ENCODE measurements at places on chromosomes 2 and 18. TPM values are rescaled to one million over a fixed set of nuclear protein-coding genes. Genes with fewer than 3 reads are reported as not detected.
A peak's percentile ranks its signal among the peaks of the same experiment; 100 is the strongest.

The TBR1 gene
- polyA plus RNA-seq: not detected

The LYG2 gene
- polyA plus RNA-seq: not detected

The CAPN13 gene
- polyA plus RNA-seq: not detected

The CHMP3 gene
- polyA plus RNA-seq: 44.1 TPM

The SPIRE1 gene
- 2.1 TPM for polyA plus RNA-seq

The MOGAT1 gene
- polyA plus RNA-seq: not detected

The NPAS2 gene
- not detected for polyA plus RNA-seq

- peaks cover 4% of the 10 kb centered on the region for H3K27me3 ChIP-seq
- no peak overlapping the region for H3K27ac ChIP-seq
- H3K36me3 ChIP-seq: no peaks in the 10 kb centered on the region
- H3K4me1 ChIP-seq: no peaks in the 10 kb centered on the region
Measured at GRCh38 chr2:157971702-157972101, 95.6 kb upstream of the ACVR1 start.

- H3K4me3 ChIP-seq: peak overlapping the region; percentile 30
- peaks cover 25% of the 10 kb centered on the region for H3K27me3 ChIP-seq
- H3K36me3 ChIP-seq: peaks cover under 1% of the 10 kb centered on the region
Measured at GRCh38 chr2:104871649-104871971, 17.7 kb downstream of the POU3F3 start.

GRCh38 chr2:62489162-62489561, 16.8 kb downstream of the TMEM17 start:
- no peaks in the 10 kb centered on the region for H3K4me1 ChIP-seq
- no peaks in the 10 kb centered on the region for H3K27me3 ChIP-seq
- H3K36me3 ChIP-seq: peaks cover 3% of the 10 kb centered on the region
- no peak overlapping the region for H3K27ac ChIP-seq
- no peak overlapping the region for H3K4me3 ChIP-seq
- no peak for DNase-seq

DNA sequence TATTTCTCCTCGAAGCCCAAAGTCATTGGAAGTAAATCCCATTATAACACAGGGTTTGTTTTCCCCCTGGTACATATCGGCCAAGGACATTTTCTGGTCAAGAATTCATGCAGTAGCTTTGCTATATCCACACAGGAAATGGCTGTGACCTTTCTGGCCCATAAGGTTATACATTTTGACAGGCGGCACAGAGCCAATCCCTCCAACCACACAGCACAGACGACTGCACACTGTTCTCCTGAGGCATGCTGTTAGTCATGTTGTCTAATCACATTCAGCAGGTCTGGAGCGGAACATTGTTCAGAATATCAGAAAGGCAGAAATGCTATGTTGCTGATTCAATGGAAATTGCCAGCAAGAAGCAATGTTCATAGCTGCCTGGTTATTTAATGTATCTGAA, 742.3 kb upstream of the SLC8A1 start:
- H3K4me1 ChIP-seq: no peaks in the 10 kb centered on the region
- H3K4me3 ChIP-seq: no peak overlapping the region
- H3K27me3 ChIP-seq: no peaks in the 10 kb centered on the region

- no peaks in the 10 kb centered on the region for H3K36me3 ChIP-seq
- DNase-seq: no peak
- no peaks in the 10 kb centered on the region for H3K4me1 ChIP-seq
- no peak overlapping the region for H3K27ac ChIP-seq
- no peak overlapping the region for H3K4me3 ChIP-seq
Measured at GRCh38 chr2:144942516-144943256, 422.8 kb upstream of the ZEB2 start.

- H3K36me3 ChIP-seq: no peaks in the 10 kb centered on the region
- no peak for DNase-seq
- H3K4me3 ChIP-seq: no peak overlapping the region
Measured at GRCh38 chr2:38650012-38650411, 15.9 kb upstream of the GALM start.

GRCh38 chr18:79396431-79397246, 909 bp downstream of the NFATC1 start:
- H3K4me1 ChIP-seq: peaks cover 31% of the 10 kb centered on the region
- peaks cover 26% of the 10 kb centered on the region for H3K27me3 ChIP-seq
- no peak for DNase-seq
- H3K36me3 ChIP-seq: peaks cover 4% of the 10 kb centered on the region
- H3K27ac ChIP-seq: no peak overlapping the region
- no peak overlapping the region for H3K4me3 ChIP-seq

DNA sequence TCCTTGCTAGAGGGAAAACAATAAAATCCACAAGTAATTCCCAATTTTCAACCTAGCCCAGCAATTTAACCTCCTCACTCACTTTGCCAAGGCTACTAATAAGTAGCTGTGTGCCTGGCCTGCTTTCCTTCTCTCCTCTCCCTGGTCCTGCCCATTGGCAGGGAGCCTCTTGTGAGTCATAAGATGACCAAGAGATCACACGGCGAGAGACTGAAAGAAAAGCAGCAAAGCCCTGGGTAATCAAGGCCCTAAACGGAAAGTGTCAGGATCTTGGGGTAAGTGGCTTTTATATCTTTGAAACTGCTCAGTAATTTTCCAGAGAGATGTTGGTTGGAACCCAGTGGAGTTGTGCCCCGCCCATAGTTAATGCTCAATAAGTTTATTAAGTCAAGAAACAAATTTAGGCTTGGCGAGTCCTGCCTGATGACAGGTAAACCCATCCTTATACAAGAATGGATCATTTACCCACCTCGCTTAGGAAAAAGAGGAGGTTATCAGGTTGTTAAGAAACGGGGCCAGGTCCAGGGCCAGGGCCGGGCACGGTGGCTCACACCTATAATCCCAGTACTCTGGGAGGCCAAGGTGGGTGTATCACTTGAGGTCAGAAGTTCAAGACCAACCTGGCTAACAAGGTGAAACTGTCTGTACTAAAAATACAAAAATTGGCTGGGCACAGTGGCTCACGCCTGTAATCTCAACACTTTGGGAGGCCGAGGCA, 10.0 kb upstream of the ADAM17 start:
- no peaks in the 10 kb centered on the region for H3K27me3 ChIP-seq
- no peak for DNase-seq
- no peaks in the 10 kb centered on the region for H3K4me1 ChIP-seq
- no peak overlapping the region for H3K4me3 ChIP-seq
- no peaks in the 10 kb centered on the region for H3K36me3 ChIP-seq

DNA sequence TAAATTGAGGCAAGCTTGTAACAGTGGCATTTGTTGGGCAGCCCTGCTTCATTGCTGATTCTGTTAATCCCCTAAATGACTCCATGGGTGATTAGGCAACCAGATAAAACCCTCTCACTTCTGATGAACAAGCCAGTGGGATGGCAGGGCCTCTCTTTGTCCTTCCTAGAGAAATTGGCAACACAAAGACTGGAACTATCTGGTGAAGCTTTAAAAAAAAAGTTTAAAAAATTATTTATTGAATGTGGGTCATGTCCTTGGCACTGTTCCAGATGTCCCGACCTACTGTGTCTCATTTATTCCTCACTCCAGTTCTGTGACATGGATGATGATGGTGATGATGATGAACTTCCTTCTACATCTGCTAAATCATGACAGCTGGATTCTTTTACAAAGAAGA, 30.8 kb downstream of the NRP2 start:
- DNase-seq: no peak
- no peaks in the 10 kb centered on the region for H3K4me1 ChIP-seq
- no peaks in the 10 kb centered on the region for H3K36me3 ChIP-seq
- H3K4me3 ChIP-seq: no peak overlapping the region

GRCh38 chr18:61893971-61894750, 1.4 kb upstream of the RNF152 start:
- H3K4me1 ChIP-seq: peaks cover 15% of the 10 kb centered on the region
- peaks cover 35% of the 10 kb centered on the region for H3K27me3 ChIP-seq
- peak overlapping the region; percentile 90 for H3K4me3 ChIP-seq
- no peaks in the 10 kb centered on the region for H3K36me3 ChIP-seq

DNA sequence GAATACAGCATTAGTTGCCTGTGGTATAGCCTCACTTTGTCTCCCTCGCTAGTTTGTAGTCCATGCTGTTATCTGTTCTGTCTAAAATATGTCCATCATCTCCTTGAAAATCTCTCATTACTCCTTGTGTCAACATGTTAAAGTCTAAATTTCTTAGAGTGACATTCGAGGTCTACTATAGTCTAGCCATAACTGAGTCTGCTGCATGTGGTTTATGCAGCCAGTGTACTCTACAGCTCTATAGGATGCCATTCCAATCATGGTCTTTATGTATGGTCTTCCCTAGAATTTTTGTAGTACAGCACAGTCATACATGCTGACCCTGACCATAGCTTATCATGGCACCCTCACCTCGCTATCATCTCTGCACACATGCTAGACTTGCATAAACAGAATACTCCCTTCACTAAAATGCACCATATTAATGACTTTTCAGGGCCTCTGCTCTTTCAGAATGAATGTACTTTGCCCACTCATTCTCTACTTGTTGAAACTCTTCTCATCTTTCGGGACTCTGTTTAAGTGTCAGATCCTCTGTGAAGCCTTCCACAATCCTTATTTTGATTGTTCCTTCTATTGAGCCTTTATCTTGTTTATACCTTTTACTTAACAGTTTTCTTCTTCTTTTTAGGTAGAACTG, 12.8 kb downstream of the TANK start:
- H3K36me3 ChIP-seq: peaks cover 6% of the 10 kb centered on the region
- DNase-seq: no peak
- no peaks in the 10 kb centered on the region for H3K27me3 ChIP-seq
- peaks cover 77% of the 10 kb centered on the region for H3K4me1 ChIP-seq
- no peak overlapping the region for H3K27ac ChIP-seq

- H3K27me3 ChIP-seq: no peaks in the 10 kb centered on the region
- no peaks in the 10 kb centered on the region for H3K4me1 ChIP-seq
- no peak for DNase-seq
- H3K4me3 ChIP-seq: no peak overlapping the region
- H3K36me3 ChIP-seq: peaks cover 30% of the 10 kb centered on the region
Measured at GRCh38 chr2:138572318-138572717, 70.7 kb downstream of the SPOPL start.

GRCh38 chr2:70083344-70084156, 3.7 kb upstream of the PCBP1 start:
- peaks cover 22% of the 10 kb centered on the region for H3K27me3 ChIP-seq
- peaks cover 59% of the 10 kb centered on the region for H3K4me1 ChIP-seq
- peaks cover 43% of the 10 kb centered on the region for H3K36me3 ChIP-seq
- H3K27ac ChIP-seq: peak overlapping the region; percentile 100

DNA sequence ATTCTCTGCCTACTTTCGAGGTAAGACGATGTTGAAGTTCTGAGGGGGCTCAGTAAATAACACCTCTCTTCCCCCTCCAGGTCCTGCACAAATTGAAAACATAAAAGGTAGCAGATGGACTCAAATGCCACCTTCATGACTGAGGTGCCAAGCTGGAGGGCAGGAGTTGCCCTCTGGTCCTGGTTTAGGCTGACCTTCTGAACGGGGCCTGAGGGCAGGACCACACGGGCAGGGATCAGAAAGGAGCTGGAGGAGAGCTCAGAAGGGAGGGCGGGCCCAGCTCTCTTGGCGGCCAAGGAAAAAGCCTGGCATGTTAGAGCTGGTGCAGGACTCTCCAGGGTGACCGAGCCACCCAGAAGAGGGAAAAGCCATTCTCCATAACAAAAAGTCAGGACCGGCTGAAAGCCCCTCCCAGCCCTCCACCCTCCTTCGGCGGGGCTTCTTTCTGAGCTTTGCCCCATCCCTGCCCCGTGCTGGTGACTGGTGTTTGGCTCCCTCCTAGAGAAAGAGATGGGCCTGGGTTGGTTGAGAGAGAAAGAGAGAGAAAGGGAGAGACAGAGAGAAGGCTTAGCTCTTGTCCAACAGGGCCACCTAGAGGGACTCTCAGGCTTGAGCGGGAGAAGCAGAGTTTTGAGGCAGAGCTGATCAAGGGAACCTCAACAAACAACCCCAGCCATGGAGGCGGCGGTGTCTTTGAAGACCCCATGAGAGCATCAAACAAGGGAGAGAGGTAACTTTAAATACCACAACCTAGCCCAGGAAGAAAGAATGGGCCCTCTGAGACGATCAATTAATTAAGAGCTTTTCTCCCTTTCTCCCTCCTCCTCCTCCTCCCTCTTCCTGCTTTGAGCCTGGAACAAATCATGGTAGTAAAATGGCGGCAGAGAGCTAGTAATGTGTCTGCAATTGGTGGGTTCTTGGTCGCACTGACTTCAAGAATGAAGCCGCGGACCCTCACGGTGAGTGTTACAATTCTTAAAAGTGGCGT, 50.8 kb downstream of the WIPF1 start:
- H3K27ac ChIP-seq: peak overlapping the region; percentile 56
- no peaks in the 10 kb centered on the region for H3K36me3 ChIP-seq
- peaks cover 15% of the 10 kb centered on the region for H3K4me1 ChIP-seq
- no peaks in the 10 kb centered on the region for H3K27me3 ChIP-seq
- no peak overlapping the region for H3K4me3 ChIP-seq

DNA sequence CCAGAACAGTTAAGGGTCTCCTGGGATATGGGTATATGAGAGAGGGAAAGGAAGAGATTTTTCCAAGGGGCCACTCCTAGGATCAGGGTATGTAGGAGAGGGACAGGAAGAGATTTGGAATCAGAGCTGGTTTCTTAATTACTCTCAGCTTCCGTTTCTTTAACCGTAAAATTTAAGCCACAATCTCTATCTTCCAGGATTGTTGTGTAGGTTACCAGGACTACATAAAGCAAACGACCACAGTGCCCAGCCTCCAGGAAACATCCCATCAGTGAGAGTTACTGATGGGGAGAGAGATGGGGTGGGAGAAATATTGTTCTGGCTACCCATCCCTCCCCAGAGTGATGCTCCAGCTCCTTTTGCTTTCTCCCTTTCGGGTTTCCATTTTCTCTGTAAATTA, 114.6 kb upstream of the THUMPD2 start:
- H3K4me1 ChIP-seq: no peaks in the 10 kb centered on the region
- H3K27ac ChIP-seq: no peak overlapping the region
- no peak overlapping the region for H3K4me3 ChIP-seq
- H3K27me3 ChIP-seq: peaks cover 2% of the 10 kb centered on the region

DNA sequence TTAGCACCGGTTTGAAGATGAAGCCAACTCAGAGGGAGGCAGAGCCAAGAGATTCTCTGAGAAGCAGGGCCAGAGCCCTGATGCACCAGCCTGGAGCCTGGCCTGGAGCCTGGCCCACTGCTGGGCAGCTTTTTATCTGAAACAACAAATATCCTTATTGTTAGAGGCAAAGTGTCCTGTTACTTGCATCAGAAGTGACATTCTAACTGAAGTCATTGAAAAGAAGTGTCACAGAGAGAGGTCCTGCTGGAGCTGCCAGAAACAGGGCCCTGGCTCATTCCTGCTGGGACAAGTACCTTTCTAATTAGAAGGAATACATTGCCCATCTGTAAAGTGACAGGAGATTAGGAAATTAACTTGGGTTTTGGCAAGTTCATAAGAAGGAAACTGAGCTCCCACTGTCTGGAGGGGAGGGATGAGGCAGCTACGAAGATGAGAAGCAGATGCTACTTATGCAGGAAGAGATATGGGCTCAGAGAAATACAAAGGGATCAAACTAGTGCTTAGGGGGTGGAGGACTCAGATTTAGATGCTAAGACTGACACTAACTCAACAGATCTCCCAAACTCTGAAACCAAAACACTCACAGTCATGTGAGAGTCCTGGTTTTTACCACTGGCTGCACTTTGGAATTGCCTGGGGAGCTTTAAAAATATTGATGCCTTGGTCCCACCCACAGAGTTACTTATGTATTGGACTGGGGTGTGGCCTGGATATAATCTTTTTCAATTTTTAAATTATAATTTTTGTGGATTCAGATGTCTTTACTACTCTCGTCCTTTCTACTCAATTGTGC, 11.0 kb upstream of the HK2 start:
- H3K27me3 ChIP-seq: peaks cover 4% of the 10 kb centered on the region
- no peak for DNase-seq
- H3K4me3 ChIP-seq: no peak overlapping the region

- peaks cover 8% of the 10 kb centered on the region for H3K36me3 ChIP-seq
- no peaks in the 10 kb centered on the region for H3K4me1 ChIP-seq
- H3K27me3 ChIP-seq: peaks cover 2% of the 10 kb centered on the region
- no peak overlapping the region for H3K4me3 ChIP-seq
- no peak for DNase-seq
Measured at GRCh38 chr2:46651363-46652099, 172.2 kb downstream of the TMEM247 start.
